ENCODE measurements at places on chromosomes 16 and 17.

DNA sequence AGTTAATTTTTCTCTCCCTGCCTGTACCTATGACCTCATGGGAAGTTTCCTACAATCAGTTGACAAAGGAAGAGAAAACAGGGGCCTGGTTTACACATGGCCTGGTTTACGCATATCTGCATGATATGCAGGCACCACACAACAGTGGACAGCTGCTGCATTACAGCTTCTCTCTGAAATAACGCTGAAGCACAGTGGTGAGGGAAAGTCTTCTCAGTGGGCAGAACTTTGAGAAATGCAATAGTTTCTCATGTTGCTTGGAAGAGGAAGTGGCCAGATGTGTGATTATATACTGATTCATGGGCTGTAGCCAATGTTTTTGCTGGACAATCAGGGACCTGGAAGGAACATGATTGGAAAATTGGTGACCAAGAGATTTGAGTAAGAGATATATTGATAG is 324.1 kb upstream of the GOT2 start:
- ATAC-seq: no peak

- ATAC-seq: no peak
Measured at GRCh38 chr16:4306470-4307214, 9.2 kb upstream of the GLIS2 start.

DNA sequence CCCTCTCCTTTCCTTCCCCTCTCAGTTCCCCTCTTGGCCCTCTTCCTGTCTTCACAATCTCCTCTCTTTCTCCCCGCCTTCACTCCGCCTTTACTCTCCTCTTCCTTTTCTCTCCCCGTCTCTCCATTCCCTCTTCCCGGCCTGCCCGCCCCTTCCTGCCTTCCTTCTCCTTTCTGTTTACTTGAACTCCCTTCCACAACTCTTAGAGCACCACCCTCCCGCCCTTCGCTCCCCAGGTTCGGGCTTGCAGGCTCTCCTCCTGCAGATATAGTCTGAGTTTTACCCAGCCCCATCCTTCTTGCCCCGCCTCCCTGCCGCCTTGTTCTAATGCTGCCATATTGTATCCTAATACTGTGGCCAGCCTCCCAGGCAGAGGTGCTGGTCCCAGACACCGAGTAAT is 201.5 kb upstream of the N4BP1 start:
- ATAC-seq: no peak

DNA sequence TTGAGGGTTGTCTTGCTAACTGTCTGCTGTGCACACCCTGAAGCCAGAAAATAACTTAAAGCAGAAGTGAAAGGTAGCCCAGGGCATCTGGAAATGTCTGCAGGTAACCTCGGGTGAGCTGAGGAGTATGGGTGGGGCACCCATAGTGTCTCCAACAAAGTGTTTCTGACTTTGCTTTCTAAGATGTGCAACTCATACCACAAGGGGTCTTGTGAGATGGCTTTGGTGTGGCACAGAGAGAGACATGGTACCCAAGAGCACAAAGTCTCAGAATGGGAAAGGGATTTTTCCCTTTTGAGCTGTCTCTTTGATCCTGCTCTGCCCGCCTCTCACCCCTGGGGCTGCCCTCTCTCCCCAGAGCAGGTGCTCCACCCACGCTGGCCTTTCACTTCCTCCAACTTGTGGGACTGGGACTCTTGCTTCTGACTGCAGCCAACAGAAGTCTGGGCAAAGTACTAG is 6.9 kb downstream of the CHD9 start:
- ATAC-seq: peak; percentile 71

DNA sequence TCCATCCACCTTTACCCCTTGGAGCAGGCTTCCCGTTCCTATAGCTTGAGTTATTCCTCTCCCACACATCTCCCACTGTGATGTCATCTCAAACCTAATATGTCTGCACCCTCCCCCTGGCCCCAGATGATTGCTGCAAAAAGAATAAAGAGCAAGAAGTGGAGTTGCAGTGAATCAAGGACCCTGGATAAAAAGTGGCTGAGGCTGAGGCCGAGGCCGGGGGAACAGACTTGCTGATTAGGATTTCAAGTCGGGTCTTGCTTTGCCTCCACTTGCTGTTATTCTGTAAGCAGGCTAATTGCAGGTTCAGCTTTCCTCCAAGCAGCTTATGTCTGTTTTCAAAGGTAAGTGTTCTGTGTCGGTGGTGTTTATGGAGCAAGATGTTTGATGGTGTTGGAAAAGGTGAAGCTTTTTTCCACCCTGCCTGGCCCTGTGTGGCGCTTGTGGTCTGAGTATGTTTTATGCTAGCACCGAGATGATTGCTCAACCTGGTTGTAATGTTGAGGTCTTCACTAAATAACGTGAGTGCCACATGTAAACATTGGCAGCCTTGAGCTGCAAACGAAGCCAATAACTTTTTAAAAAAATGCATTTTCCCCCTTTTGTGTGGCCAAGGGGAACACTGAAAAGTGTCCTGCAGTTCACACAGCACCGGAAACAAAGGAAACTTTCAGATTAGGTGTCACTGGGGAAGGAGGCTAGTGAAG is 15.4 kb downstream of the HS3ST3B1 start:
- no peak for ATAC-seq

GRCh38 chr16:30724641-30725417 is 23.4 kb upstream of the PHKG2 start:
- peak; percentile 27 for ATAC-seq

All from esophagus mucosa (tissue), 1 donor.